Cardiac muscle cell (in vitro differentiated cells and primary cell): ENCODE measurements at places on chromosomes 16 and 17. TPM values are rescaled to one million over a fixed set of nuclear protein-coding genes. Genes with fewer than 3 reads are reported as not detected.

CCL23 gene
- polyA plus RNA-seq, result not detected in 2 replicates

KRTAP1-1 gene
- not detected in 2 replicates for polyA plus RNA-seq

CXCL16 gene
- polyA plus RNA-seq, result 0.89 and 1.2 TPM in 2 replicates

IQCK gene
- 13.2 and 17.1 TPM in 2 replicates for polyA plus RNA-seq

- peak; percentile 76 for DNase-seq
Observed at GRCh38 chr17:50297407-50297865, 23.2 kb downstream of the TMEM92 start.

- no peak for DNase-seq
Observed at GRCh38 chr17:42518046-42518754, 17.8 kb upstream of the NAGLU start.

DNA sequence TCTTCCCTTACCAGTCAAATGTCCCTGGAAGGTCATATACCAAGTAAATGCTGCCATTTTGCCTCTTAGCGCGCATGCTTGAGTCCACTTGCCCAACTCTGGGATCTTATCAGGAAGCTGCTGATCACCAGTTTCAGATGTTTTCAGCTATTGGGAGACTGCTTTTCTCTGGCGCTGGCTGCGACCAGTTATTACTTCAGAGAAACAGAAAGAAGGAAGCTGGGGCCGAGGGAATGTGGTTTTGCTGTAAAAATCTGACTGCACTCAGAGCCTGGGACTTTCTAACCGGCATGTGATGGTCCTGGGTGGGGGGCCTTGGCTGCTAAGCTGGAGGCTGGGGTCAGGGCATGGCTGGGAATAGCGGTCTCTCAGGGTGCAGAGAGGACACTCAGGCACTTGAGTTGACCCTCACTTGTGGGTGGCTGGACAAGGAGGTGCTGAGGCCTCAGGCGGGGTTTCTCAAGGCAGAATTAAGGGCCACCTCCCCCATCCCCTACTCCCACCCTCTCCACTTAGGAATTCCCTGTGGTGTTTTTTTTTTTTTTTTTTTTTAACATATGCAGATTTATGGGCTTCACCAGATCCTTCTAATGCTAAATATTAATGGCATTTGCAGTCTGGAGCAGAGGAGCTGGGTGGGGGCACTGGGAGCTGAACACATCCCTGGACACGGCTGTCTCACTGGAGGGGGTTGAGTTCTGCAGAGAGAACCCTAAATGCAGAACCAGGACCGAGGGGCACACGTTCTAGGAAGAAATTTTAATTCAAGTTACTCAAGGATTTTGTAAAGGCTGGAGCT lies 145.8 kb downstream of the CYLD start:
- DNase-seq, result no peak

DNA sequence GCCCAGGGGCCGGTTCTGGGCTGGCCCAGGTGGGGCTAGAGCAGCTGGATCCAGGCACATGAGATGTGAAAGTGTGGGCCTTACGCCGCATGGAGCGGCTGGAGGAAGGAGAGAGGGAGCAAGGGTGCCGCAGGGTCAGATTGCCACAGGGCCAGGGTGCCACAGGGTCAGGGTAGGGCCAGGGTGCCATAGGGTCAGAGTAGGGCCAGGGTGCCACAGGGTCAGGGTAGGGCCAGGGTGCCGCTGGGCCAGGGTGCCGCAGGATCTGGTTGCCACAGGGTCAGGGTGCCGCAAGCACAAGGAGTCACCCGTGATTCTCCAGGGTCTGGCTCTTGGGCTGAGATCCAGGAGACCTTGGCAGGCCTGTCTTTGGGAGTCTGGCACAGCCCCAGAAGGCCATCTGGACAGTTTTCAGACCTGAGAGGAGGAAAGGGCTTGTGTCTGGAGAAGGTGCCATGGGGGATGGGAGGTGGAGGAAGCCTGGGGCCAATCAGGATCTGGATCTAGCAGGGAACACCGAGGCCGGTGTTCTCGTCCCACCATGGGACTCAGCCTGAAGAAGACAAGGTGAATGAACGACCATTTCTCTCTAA lies 13.1 kb upstream of the LASP1NB start:
- no peak for DNase-seq

- no peak for DNase-seq
Observed at GRCh38 chr17:80564545-80564944, 19.9 kb downstream of the RPTOR start.

- peak; percentile 8 for DNase-seq
Observed at GRCh38 chr16:21663889-21664647, at the start of gene OTOA. Gene OTOA (plus strand): TSS chr16:21663968. CDS start chr16:21678515, 14,547 bp downstream.

DNA sequence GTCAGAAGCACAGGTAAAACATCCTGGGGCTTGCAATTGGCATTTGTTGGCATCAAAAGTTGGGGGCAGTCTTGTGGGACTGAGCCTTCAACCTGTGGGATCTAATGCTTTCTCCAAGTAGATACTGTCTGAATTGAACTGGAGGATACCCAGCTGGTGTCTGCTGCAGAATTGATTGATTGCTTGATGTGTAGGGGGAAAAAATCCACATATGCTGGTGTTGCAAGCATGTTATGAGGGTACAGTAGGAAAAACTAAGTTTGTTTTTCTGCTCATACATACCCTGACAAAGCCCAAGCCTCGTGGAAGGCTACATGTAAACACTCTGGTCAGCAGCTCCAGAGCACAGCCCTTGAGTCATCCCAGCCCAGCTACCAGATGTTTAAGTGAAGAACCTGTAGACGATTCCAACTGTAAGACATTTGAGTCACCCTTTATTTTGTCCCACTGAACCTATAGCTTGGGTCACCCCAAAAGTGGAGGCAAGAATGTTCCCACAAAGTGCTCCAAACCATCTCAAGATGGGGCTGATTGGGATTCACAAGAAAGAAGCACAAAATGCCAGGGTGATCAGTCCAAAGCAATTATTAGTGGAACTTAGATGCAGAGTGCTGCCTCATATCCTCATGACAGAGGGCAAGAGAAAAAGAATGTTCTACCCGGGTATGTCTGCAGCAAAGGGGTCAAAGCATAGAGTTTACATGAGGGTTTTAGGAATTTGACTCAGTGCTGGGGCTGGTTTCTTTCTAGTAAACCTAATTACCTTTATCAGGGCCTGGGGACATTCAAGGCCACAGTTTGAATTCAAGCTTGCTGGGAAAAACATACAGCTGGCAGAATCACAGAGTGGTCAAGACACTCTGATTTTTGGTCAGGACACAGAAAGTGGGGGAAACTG lies 9.6 kb upstream of the APPBP2 start:
- DNase-seq, result no peak

DNA sequence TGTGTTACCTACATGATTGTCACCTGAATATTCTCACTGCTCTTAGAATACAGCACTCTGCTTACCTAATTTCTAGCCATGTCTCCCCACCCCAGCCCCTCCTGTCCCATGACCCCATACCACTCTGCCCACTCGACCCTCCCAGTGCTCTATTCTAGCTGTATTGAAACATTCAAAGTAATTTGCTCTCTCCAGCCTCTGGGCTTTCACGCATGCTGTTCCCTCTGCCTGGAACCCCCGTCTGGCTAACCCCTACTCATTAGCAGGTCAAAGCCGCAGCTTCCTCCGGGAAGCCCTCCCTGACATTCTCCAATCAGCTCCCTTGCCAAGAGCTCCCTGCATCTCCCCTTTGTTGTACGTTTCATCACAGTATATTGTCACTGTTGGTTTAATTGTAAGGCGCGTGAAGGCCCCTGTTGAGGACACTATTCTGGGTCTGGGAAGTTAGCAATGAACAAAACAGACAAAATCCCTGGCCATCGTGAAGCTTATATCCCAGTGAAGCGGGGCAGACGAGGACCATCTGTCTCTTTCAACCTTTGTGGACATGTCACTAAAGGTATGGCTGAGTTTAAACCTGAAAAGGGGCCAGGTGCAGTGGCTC lies 72.3 kb upstream of the LHX1 start:
- no peak for DNase-seq

- no peak for DNase-seq
Observed at GRCh38 chr16:20042848-20043247, 30.8 kb downstream of the GPR139 start.

DNA sequence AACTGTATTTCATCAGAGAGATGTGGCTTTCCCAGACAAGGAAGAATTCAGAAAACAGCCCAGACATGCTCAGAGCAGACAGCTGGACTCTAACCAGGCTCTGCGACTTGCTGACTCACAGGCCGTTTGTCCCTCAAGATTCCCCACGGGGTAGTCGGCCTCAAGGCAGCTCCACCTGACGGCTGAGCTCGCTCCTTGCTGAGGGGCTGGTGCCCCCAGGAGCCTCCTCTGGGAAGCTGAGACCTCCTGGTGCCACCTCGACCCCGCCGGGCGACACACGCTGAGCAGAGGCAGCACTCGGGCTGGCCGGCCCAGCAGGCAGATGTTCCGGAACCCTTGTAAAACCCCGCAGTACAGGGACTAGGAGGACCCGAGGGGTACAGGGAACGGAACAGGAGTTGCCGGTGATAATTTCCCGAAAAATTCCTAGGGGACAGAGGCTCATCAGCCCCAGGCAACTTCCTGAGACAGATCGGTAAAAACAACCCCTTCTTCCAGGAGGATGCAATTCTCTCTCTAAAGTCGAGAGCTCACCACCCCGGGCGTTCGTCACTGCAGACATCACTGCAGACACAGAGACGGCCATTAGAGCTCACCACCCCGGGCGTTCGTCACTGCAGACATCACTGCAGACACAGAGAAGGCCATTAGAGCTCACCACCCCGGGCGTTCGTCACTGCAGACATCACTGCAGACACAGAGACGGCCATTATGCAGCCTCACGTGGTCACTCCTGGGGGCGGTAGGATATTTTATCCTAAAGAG lies 19.9 kb downstream of the RPH3AL start:
- peak; percentile 56 for DNase-seq

DNA sequence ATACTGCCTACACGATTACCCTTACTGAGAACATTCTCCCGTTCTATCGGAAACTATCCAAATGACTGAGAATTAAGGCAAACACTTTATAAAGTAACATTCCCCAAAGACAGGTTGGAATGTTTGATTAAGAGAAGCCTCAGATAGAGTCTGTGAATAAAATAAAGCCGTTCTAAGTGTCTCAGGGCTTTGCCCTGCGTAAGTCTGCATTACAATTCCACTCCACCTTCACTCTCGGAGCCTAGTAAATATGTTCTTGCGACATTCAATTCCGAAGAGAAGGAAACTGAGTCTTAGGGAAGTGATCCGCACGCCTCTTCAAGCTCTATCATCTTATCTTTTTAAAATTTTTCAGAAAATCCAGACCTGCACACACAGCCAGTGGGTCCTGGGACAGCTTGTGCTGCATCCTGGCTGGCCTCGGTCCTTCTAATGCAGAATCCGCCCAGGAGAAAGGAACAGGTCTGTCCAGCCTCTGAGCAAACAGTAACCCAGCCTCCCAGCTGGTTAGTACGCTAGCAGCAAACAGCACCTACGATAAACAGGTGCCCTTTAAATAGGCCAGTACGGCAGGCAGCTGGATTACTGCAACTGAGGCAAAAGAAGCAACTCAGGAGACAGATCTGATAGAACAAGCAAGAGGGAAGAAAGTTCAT lies 254.1 kb upstream of the IRX3 start:
- DNase-seq, result no peak

DNA sequence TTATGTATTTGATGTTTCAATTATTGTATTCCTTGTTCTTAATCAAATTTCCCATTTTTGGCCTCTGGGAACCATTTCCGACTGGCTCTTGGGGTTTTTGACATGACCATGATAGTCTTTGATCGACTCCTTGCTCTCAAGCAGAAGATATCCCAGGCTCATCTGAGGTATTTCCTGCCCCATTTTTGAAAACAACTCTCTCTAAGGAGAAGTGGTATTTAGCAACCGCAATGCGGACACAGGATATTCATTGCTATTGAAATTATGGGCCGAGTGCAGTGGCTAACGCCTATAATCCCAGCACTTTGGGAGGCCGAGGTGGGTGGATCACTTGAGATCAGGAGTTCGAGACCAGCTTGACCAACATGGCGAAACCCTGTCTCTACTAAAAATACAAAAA lies 5.5 kb downstream of the TANGO6 start:
- DNase-seq, result no peak

- DNase-seq, result no peak
Observed at GRCh38 chr16:55943267-55943666, 68.1 kb upstream of the CES5A start.

DNA sequence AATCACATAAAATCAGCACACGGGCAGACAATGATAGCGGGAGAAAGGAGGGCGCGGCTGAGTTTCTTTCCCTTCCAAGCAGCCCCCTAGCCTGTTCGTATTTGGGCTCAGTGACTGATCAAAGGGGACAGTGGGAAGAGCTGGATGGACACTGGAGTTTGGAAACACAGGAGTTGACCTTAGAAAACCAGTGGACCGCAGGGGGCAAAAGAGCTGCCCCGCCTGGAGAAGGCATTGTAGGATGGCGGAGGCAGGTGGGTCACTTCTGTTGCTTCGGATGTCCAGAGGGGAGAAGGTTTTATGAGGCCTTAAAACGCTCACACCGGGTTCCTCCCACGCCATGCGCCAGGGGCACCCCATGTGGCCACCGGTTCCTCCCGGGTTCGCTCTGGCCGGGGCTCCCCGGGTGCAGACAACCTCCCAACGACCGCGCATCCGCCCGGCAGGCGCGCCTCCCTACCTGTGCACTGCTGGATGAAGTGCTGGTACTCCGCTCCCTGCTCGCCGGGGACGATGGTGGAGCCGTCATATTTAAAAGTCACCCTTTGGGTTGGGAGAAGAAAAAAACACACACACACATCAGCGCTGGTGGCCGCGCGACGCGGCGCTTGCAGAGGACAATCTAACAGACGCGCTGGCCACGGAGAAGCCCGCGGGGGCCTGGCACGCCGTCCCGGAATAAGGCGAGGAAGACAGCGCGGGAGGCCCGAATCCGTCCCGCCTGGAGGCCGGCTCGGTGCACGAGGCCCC lies 662 bp downstream of the COTL1 start:
- no peak for DNase-seq

DNA sequence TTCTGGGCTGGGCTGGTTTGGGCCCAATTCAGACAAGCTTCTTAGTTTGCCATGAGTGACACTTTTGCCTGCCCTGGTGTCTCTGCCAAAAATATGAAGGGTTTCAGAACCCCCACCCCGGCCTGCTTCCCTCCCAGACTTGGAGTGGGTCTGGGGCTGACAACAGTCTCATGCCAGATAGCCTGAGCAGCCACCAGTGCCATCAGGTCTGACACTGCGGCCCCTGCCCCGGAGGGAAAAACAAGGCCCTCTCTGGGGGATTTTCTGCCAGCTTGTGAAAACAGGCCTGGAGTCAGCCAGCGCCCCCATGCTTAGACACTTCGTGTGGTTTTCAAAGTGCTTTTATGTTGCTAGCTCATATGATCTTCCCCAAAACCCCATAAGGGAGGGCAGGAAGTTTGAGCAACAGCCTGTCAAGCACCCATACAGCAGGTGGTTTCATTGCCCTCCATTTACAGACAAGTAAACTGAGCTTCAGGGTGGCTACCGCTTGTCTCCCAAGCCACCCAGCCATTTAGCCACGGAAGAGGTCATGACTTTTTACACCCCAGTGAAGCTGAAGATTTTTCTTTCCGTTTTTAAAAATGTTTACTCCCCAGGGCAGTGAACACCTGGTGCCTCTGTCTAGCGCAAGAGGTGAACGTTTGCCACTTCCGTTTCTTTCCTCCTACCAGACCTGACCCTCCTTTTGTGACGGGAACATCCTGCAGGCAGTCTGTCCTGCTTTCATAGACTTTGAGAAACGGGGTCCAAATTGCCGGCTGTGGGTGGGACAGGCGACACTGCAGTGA lies 300.6 kb downstream of the SEC14L1 start:
- peak; percentile 40 for DNase-seq

- DNase-seq, result peak; percentile 92
Observed at GRCh38 chr17:76397687-76398522, 13.5 kb downstream of the SPHK1 start.
